ENCODE measurements at places on chromosomes 4 and X. TPM values are rescaled to one million over a fixed set of nuclear protein-coding genes. Genes with fewer than 3 reads are reported as not detected.

GRCh38 chr4:72714482-72715279 is 145.7 kb upstream of the ADAMTS3 start:
- no peaks in the 10 kb centered on the region for H3K27me3 ChIP-seq
- DNase-seq: no peak
- H3K4me1 ChIP-seq: no peaks in the 10 kb centered on the region
- H3K36me3 ChIP-seq: no peaks in the 10 kb centered on the region

- no peak overlapping the region for H3K27ac ChIP-seq
- DNase-seq: no peak
- H3K27me3 ChIP-seq: no peaks in the 10 kb centered on the region
- H3K36me3 ChIP-seq: no peaks in the 10 kb centered on the region
- peaks cover 20% of the 10 kb centered on the region for H3K4me1 ChIP-seq
These were observed 38.5 kb upstream of the KLF3 start for GRCh38 chr4:38625508-38625907.

Gene CRMP1
- 6.2 TPM for total RNA-seq

- no peak overlapping the region for H3K4me3 ChIP-seq
- DNase-seq: no peak
- no peak overlapping the region for H3K27ac ChIP-seq
- peaks cover 15% of the 10 kb centered on the region for H3K4me1 ChIP-seq
- no peaks in the 10 kb centered on the region for H3K36me3 ChIP-seq
These were observed 19.9 kb downstream of the IQSEC2 start for GRCh38 chrX:53261355-53261972.

- no peak overlapping the region for H3K27ac ChIP-seq
- no peaks in the 10 kb centered on the region for H3K36me3 ChIP-seq
- H3K4me3 ChIP-seq: no peak overlapping the region
These were observed 4.6 kb downstream of the RAB33B start for GRCh38 chr4:139458543-139458942.

DNA sequence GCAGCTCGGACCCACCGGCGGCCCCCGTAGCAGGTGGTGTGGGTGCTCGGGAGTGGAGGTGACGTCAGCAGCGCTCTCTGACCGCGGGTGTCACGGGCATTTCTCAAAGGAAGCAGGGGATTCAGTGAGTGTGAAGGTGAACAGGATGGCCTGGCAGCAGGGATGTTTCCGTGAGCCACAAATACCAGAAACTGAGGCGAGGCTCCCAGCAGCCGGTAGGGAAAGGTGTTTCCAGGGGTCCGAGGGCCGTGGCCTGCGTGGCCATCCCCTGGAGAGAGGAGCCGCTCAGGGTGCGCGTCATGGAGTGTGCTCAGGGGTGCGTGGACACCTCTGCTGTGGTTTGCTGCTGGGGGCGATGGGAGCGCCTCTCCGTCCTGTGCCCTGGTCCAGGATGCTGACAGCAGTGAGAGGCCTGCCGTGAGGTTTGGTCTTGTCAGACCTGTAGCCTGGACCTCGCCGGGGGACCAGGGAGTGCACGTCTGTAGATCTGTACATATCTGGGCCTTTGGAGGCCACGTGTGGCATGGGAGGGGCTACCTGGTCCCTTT is 10.2 kb upstream of the HGFAC start:
- H3K27me3 ChIP-seq: no peaks in the 10 kb centered on the region
- peaks cover 62% of the 10 kb centered on the region for H3K36me3 ChIP-seq
- no peak for DNase-seq
- H3K4me3 ChIP-seq: no peak overlapping the region
- peaks cover under 1% of the 10 kb centered on the region for H3K4me1 ChIP-seq

DNA sequence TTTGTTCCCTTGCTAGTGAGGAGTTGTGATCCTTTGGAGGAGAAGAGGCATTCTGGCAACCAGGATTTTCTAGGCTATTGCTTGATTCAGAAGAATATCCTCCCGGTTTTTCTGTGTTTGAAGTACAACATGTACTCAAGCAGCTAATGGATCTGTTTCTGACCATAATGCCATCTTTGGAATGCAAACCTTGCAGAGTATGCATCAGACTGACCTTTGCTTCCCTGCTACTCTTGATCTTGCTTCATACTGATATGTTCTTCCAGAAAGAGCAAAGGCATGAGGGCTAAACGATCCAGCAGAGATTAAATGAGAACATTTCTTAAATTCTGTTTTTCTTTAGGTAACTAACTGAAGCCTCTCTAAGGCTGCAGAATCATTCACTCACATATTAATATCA is 265.4 kb upstream of the SLC7A11 start:
- no peak overlapping the region for H3K27ac ChIP-seq
- H3K36me3 ChIP-seq: no peaks in the 10 kb centered on the region
- H3K4me1 ChIP-seq: no peaks in the 10 kb centered on the region
- no peaks in the 10 kb centered on the region for H3K27me3 ChIP-seq

DNA sequence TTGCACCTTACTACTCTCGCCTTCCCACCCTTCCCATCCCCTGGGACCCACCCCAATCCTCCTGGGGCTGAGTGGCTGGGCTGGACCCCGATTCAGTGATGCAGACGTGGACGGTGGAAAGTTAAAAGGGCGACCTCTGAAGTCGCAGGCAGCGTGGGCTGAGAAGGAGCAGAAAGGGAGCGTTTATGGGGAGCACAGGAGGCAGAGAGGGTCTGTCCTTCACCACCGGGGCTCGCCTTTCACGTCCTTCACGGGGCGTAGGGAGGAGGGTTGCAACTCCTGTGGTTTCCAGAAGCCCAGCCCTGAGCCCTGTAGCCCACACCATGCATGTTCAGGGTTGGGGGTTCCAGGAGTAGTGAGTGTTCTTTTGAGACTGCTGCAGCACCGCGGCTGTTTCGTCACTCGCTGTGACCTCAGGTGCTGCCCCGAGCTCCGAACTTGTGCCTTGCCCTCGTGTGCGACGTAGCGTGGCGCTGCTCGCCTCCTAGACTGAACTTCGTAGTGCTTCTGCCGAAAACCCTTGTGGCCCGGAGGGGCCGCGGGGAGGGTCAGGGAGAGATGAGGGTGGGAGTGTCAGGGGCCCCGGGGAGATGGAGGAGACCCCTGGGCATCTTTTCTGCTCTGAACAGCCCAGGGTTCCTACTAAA is 1.6 kb downstream of the NHS start:
- no peaks in the 10 kb centered on the region for H3K27me3 ChIP-seq
- no peaks in the 10 kb centered on the region for H3K4me1 ChIP-seq
- H3K36me3 ChIP-seq: no peaks in the 10 kb centered on the region
- H3K4me3 ChIP-seq: peak overlapping the region; percentile 58
- no peak overlapping the region for H3K27ac ChIP-seq

Gene LRP2BP
- total RNA-seq: 1.5 TPM

DNA sequence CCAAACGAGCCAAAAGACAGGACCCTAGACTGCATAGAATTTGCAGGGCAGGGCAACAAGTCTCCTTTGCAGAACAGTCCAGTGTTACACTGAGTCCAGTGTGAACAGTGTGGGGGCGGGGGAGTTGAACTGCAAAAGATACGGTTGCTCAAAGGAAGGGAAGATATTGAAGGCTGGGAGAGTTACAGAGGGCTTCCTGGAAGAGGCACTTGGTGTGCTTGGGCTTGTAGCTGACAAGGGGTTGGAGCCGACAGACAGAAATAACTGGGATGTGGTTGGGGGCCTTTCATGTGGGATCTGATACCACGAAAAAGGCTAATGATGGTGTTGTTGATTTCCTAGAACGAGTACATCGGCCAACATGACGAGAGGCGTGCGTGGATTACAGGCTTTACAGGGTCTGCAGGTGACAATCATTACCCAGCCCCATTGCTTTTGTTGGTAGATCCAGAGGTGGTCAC is 6.1 kb downstream of the XPNPEP2 start:
- H3K36me3 ChIP-seq: no peaks in the 10 kb centered on the region
- H3K27me3 ChIP-seq: no peaks in the 10 kb centered on the region
- DNase-seq: no peak

Gene FOXP3
- not detected for total RNA-seq

DNA sequence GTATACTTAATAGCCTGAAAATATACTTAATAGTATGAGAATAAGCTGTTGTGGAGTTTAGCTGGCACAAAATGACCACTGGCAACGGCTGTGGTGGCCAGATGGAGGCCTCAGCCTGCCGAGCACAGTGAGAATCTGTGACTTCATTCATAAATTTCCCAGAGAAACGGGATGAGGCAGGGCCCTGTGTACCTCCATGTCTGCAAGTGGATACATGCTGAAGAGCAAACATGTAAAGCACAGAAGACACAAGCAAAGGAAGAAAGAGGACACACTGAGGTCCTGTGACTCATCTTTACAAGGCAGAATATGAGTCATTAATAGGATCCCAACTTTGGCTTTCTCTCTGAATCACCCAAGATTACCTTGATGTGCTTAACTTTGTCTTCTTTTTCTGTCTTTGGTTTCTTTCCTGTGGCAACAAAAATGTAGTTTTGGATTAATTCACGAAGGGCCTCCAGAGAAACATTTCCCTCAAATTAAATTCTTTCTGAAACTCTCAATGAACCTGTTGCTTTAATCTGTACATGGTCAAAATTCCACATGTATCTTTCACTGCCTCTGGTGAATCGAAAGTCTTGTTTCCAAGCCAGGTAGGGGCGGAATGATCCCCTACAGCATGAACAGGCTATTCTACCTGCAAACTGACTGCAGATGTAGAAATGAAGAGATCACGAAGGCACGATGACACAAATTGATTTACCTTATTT is 56.4 kb downstream of the IRF2 start:
- H3K36me3 ChIP-seq: peaks cover 39% of the 10 kb centered on the region
- DNase-seq: no peak
- H3K27ac ChIP-seq: peak overlapping the region; percentile 79
- H3K4me3 ChIP-seq: peak overlapping the region; percentile 32
- peaks cover 60% of the 10 kb centered on the region for H3K4me1 ChIP-seq
- no peaks in the 10 kb centered on the region for H3K27me3 ChIP-seq

- peaks cover 32% of the 10 kb centered on the region for H3K36me3 ChIP-seq
- H3K27ac ChIP-seq: no peak overlapping the region
- no peaks in the 10 kb centered on the region for H3K27me3 ChIP-seq
- no peak overlapping the region for H3K4me3 ChIP-seq
- no peak for DNase-seq
These were observed 44.9 kb downstream of the LIN54 start for GRCh38 chr4:82965763-82966162.

- DNase-seq: no peak
- H3K27ac ChIP-seq: no peak overlapping the region
- no peaks in the 10 kb centered on the region for H3K27me3 ChIP-seq
- H3K4me1 ChIP-seq: no peaks in the 10 kb centered on the region
These were observed 1023.3 kb upstream of the TENM3 start for GRCh38 chr4:181219783-181220416.

Gene TLL1
- 4.7 TPM for total RNA-seq

DNA sequence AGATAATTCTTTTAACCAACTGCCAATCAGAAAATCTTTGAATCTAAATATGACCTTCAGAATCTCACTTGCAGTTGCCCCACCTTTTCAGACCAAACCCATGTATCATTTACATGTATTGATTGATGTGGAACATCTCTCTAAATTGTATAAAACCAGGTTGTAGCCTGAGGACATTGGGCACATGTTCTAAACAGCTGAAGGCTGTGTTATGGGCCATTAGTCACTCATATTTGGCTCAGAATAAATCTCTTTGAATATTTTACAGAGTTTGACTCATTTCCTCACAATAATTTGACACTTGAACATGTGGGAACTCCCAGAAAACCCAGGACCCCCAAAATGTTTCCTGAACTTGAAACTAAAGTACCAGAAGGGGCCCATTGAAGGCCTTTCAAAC is 58.7 kb downstream of the UGT2B10 start:
- H3K4me1 ChIP-seq: no peaks in the 10 kb centered on the region
- no peaks in the 10 kb centered on the region for H3K36me3 ChIP-seq
- H3K27me3 ChIP-seq: no peaks in the 10 kb centered on the region
- no peak overlapping the region for H3K4me3 ChIP-seq

- DNase-seq: peak; percentile 54
- peak overlapping the region; percentile 71 for H3K27ac ChIP-seq
- peaks cover 95% of the 10 kb centered on the region for H3K4me1 ChIP-seq
- no peak overlapping the region for H3K4me3 ChIP-seq
- H3K27me3 ChIP-seq: no peaks in the 10 kb centered on the region
These were observed 15.0 kb downstream of the SCARB2 start for GRCh38 chr4:76198411-76199237.

DNA sequence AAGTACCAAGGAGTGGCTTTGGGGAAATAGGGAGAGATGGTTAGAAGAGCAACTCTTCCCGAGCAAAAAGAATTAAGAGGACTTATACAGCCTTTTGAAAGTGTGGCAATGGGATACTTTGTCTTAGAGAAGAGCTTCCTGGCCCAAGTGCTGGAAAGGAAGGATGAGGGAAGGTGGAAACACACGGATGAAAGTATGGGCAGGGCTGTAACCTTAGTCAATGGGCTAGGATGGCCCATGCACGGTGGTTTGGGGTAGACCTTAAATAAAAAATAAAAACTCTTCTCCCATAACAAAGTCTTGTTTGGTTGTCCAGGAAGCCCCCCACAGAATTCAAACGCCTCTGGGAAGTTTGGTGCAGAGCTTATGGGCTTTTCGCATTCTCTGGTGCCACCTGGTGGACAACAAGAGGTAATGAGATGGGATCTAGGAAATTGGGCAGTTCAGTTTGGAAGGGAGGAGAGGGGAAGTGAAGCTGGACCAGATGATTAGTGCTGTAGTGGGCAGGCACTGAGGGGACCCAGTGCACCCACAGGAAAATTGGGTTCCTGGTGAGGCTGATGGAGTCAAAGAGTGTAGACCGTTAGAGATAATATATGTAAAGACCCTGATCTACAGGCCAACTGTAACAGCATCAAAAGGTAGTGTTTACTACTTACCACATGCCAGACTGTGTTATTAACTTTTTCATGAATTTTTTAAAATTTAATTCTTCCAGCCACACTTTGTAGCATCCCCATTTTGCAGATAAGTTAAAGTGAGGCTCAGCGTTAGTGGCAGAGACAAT is 13.8 kb upstream of the ENOX2 start:
- DNase-seq: no peak
- H3K27me3 ChIP-seq: no peaks in the 10 kb centered on the region

DNA sequence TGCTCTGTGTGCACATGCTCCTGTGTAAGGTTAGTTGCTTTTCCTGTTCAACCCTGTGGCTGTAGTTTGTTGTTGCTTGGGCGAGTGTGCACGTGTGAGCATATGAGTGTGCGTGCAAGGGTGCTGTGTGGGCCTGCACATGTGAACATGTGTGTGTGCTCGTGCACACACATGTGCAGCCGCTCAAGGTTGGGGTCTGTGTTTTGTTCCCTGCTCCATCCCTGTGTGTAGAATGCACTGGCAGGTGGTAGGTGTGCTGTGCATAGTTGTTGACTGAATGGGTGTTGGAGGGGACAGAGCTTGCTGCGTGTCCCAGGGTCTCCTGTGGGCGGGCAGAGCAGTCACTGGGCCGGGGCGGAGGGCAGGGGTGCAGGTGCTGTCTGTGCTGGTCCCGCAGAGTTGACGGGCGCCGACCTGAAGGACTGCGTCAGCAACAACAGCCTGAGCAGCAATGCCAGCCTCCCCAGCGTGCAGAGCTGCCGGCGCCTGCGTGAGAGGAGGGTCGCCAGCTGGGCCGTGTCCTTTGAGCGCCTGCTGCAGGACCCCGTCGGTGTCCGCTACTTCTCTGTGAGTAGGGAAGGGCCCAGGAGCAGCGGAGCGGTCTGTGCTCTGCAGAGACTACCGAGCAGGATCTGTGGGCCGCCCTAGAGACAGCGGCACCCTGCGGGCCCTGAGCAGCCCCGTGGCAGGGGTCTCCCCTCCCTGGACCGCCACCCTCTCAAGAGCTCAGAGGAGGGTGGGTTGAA is 27.9 kb upstream of the HGFAC start:
- H3K27ac ChIP-seq: no peak overlapping the region
- H3K36me3 ChIP-seq: peaks cover 44% of the 10 kb centered on the region
- no peaks in the 10 kb centered on the region for H3K27me3 ChIP-seq
- no peak overlapping the region for H3K4me3 ChIP-seq
- H3K4me1 ChIP-seq: peaks cover 4% of the 10 kb centered on the region

Measured in lower lobe of right lung (tissue), 2 donors.